ENCODE measurements at places on chromosomes 4 and X.

DNA sequence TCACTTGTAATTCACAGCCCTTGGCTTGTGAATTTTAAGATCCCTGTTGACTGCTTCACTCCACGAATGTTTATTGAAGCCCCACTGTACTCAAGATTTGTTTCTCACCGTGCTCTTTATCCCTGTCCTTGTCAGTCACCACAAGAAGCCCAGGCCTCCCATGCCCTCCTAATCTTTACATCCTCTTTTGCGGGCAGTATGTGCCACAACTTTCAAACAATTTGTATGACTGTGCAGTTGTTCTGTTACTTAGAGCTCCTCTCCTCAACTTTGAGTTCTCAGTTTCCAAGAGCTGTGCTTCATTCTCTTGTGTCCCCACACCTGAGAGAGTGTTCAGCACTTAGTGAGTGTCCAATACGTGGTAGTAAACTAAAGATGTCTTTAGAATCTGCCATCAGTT lies 467.7 kb downstream of the NKX6-1 start:
- no peak for DNase-seq

DNA sequence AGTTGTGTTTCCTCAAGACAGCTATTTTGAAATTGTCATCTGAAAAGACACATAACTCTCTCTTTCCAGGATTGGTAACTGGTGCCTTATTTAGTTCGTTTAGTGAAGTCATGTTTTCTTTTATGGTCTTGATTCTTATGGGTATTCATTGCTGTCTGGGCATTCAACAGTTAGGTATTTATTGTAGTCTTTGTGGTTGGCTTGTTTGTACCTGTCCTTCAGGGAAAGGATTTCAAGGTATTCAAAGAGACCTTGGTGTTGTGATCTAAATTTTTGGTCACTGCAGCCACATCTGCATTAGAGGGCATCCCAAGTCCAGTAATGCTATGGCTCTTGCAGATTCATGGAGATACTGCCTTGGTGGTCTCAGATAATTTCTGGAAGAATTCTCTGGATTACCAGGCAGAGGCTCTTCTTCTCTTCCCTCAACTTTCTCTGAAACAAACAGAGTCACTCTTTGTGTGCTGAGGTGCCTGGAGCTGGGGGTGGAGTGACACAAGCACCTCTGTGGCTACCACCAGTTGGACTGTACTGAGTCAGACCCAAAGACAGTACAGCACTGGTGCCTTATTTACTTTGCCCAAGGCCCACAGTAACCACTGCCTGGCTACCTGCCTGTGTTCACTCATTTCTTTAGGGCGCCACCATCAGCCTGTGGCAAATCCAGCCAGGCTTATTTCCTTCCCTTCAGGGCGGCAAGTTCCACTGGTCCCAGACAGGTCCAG lies 620.4 kb downstream of the KCNIP4 start:
- no peak for DNase-seq

GRCh38 chr4:172951679-172952451 lies 216.7 kb upstream of the GALNT7 start:
- no peak for DNase-seq

- DNase-seq: no peak
Observed at GRCh38 chr4:86948276-86948675, 13.5 kb downstream of the AFF1 start.

GRCh38 chr4:127995776-127996175 lies 30.6 kb downstream of the ABHD18 start:
- no peak for DNase-seq

DNA sequence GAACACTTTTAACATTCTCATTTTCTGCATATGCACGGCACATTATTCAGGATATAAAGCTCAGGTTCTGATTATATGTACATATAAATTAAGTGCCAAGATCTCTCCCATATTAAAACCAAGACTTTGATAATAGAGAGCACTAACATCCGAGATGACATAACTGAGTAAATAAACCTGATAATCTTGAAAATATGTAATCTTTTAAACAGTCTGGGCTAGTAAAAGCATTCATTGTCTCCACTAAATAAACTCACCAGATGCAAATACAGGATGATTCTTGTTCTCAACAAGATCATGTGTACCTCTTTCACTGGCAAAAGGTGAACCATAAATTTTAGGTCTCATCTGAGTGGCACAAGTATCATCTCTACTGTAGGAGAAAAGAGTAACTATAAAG lies 942.2 kb downstream of the TRAM1L1 start:
- no peak for DNase-seq

GRCh38 chrX:114932550-114932949 lies 84.9 kb downstream of the IL13RA2 start:
- no peak for DNase-seq

GRCh38 chr4:5816101-5816500 lies 76.8 kb downstream of the CRMP1 start:
- peak; percentile 38 for DNase-seq

DNA sequence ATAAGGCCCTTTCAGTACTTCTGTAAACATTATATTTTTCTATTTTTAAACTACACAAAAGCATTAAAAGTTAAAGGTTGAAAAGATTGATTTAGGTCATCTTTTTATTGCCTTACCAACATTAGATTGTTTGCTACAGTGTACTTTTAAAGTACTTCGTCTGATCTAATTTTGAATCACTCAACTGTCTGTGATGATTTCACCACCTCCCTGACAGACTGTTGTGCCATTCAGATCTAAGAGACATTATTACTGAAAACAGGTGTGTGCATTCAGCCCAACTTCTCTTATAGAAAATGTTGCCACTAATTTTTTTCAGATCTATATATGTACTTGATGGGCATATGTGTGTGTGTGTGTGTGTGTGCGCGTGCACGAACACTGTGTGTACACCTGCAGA lies 39.3 kb downstream of the GASK1B start:
- no peak for DNase-seq

GRCh38 chrX:54633641-54634040 lies 103.6 kb downstream of the GNL3L start:
- DNase-seq: no peak

DNA sequence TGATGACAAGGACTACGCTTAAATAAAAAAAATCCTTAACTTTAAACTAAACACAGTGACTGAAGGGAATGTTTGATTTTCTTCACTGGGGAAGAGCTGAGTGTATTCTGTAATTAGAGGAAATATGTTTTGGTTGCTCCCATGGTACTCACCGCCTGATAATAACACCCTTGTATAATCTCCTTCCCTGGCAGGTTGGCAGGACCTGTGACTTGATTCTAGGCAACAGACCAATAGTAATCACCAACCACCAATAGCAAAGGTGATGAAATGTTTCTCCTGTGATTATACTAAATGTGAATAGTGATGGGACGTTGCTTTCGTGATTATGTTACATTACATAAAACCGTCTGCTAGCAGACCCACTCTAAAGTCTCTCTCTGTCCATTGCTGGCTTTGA lies 536.8 kb upstream of the CPEB2 start:
- DNase-seq: no peak

All from sciatic nerve (tissue), 2 donors.